ENCODE measurements at places on chromosomes 12 and 14. TPM values are rescaled to one million over a fixed set of nuclear protein-coding genes. Genes with fewer than 3 reads are reported as not detected.

Gene AQP5
- not detected for total RNA-seq

Gene LRRK2
- 1.7 TPM for total RNA-seq

Gene PLCZ1
- not detected for total RNA-seq

Gene FCF1
- total RNA-seq, result 46.8 TPM

Gene ZDHHC22
- total RNA-seq, result not detected

Gene ACVRL1
- total RNA-seq, result not detected

Gene TCL1B
- total RNA-seq, result not detected

Gene GPR65
- not detected for total RNA-seq

Gene KRT3
- 0.75 TPM for total RNA-seq

Gene MGP
- 221 TPM for total RNA-seq

Gene ANKRD33
- 0.27 TPM for total RNA-seq

Gene KRT83
- total RNA-seq, result not detected

Gene NRIP2
- not detected for total RNA-seq

Gene KCNA1
- total RNA-seq, result not detected
